ENCODE measurements at places on chromosomes 7 and 10.
A peak's percentile ranks its signal among the peaks of the same experiment; 100 is the strongest.

- no peak for DNase-seq
Measured at GRCh38 chr7:86708031-86708680, 64.4 kb downstream of the GRM3 start.

DNA sequence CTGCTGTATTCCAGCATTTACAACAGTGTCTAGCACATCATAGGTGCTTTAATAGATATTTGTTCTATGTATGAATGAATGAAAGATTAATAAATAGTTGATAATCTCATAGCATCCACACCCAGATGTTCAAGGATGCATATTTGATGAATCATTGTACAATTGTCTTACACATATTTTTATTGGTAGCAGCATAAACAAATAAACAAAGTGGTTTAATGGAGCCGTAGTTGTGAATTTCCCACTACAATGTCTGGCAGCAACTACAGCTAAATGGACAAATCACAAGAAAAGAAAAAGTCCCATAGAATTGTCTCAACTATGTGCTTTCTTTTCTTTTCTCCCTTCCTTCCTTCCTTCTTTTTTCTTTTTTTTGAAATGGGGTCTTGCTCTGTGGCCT lies 150.8 kb downstream of the NRP1 start:
- no peak for DNase-seq

DNA sequence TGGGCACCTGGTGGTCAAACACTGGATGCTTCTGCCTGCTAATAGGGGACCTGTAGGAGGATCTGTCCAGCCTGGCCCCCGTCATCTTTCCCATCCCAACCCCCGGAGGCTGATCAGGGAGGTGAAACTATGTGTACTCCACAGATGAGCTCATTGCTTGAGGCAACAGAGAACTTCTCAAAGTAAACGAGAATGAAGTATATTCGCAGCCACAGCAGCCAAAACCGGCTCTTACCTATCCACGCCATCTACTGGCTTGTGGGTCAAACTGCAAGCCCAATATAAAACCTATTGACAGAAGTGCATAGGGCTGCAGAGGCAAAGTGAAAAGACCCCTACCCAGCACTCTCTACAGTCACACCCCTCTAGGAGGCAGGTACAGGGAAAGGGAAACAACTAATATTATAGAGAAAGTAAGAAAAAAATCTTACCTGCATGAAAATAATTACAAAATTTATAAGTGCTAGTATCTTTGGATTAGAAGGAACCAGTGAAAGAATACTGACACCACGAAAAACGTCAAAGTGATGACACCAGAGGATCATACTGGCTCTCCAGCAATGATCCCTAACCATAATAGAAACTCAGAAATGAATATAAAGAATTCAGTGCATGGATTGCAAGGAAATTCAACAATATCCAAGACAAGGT lies 973.5 kb downstream of the ANKRD7 start:
- DNase-seq: peak; percentile 19

GRCh38 chr7:104956753-104957450 lies 57.1 kb upstream of the KMT2E start:
- no peak for DNase-seq

DNA sequence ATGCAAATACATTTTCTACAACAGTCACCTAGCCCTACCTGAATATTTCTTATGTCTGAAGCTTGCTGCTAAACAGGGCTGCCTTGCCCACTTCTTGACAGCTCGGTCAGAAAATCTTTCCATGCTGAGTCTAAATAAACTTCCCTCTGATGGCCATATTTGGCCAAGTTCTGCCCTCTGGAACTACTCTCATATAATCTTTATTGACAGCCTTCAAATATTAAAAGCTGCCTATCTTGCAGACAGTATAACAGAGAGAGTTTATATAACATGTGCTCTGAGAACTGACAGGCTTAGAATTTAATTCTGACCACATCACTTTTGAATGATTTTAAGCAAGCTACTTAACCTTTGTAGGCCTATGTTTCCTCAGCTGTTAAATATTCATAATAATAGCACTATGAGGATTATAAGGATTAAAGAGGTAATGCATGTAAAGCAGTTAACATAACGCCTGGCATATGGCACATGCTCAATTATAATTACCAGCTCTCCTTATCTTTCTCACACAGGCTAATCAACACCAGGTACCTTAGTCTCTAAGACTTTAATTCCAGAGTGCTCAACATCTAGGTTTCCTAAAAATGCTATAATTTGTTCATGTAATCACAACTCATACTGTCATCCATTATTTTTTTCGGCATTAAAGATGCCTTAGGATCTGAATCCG lies 334.1 kb downstream of the HPSE2 start:
- no peak for DNase-seq

DNA sequence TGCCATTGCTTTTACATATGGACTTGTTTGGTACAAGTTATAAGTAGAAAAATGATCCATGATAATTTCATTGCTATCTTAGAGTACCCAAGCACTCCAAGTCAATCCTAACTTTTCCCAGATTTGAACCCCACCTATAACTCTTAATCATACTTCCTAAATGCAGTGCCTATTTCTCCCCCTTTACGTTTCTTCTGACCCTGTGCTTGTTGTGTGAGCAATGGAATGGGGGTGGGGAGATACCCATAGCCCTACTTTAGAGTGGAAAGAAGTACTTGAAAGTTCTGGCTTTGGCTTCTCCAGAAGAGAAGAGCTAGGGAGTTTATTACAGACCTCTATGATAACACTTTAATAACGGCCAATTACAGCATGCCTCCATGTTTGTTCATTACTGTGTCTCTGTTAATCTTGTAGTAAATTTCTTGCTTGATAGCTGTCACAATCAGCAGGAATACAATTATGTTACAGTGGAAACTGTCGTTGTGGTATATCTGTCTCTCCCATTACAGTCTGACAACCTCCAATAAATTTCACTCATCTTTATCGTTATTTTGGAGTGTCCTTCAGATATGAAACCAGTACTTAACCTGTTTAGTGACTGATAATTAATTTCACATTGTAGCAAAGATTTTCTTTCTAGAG lies 34.0 kb downstream of the CNPY1 start:
- no peak for DNase-seq

DNA sequence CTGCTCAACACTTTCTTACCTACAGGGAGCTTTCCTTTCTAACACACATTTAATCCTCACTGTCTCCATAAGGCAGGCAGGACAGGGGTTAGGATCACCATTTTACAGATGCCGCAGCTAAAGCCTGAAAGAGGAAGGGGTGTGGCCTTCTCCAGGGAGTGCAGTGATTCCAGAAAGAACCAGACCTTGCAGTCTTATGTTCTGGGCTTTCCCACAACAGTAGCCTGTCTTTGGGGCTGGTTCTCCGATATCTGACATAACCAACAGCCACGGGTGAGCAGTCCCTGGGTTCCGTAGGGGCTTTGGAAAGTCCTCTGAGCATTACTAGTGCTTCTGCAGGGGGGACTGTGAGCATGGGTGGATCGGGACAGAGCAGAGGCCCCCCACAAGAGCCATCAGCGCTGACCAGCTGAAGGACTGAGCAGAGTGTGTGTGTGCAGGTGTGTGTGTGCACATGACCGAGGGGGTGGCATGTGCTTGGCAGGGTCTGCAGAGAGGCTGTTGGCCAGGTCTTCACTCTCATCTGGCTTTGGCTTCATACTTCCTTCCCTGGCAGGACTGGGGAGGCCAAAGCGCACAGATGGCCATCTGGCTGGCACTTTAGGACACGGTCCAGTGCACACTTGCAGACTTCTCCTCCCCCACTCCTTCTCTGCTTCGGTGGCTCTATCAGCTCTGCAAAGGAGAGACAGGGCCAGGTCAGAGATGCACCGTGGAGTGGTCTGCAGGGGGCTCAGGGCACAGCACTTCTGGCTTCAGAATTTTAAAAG lies 400.3 kb downstream of the RPS24 start:
- DNase-seq: peak; percentile 31

DNA sequence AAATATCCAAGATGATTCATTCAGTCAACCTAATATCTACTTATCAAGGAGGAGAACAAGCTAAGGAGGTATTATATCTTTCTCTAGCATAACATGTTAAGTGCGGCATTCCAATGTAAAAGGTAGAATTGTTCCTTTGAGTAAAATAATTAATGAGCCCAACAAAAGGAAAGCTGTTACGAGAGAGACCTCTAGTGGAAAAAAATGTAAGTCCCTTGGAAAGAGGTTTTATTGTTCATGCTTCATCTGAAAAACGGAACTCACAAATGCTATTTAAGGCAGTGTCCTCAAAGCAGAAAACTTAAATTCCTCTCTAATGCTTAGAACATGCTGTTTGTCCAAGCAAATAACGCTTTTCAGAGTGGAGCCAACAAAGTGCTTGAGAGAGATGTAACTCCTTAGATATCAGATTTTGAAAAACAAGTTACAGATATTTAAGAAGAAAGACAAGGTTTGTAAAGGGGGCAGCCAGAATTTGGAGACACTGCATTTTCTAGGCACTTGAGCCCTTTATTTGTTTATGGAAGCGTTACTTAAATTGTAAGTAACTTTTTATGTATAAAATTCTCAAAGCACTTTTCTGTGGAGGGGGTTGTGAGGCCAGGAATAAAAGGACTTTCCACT lies 119.9 kb downstream of the TFEC start:
- DNase-seq: no peak

Measured in pancreas (tissue), 10 donors.